ENCODE measurements at places on chromosomes 12 and 14. TPM values are rescaled to one million over a fixed set of nuclear protein-coding genes. Genes with fewer than 3 reads are reported as not detected.

- no peak for DNase-seq
These were observed 268.6 kb downstream of the TRHDE start for GRCh38 chr12:72540811-72541210.

Gene MCRS1
- 51.8 TPM for total RNA-seq

DNA sequence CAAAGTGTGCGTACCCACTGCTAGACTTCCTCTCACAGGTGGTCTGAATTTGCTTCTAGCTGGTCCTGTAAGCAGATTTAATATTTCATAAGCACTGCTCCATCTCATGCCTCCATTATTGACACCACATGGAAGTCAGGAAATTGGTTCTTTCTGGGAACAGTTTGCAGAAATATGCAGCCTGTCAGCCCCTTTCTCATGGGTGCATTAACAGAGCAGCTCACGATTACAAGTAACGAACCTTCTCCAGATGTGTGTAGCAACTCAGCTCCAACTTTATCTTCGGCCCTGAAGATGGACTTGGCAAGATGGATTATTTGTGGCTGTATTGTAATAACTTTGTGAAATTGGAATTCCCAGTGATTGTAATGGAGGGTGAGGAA, 214.5 kb upstream of the DDHD1 start:
- DNase-seq: peak; percentile 78

Gene HOXC12
- not detected for total RNA-seq

Gene PROX2
- total RNA-seq: not detected

DNA sequence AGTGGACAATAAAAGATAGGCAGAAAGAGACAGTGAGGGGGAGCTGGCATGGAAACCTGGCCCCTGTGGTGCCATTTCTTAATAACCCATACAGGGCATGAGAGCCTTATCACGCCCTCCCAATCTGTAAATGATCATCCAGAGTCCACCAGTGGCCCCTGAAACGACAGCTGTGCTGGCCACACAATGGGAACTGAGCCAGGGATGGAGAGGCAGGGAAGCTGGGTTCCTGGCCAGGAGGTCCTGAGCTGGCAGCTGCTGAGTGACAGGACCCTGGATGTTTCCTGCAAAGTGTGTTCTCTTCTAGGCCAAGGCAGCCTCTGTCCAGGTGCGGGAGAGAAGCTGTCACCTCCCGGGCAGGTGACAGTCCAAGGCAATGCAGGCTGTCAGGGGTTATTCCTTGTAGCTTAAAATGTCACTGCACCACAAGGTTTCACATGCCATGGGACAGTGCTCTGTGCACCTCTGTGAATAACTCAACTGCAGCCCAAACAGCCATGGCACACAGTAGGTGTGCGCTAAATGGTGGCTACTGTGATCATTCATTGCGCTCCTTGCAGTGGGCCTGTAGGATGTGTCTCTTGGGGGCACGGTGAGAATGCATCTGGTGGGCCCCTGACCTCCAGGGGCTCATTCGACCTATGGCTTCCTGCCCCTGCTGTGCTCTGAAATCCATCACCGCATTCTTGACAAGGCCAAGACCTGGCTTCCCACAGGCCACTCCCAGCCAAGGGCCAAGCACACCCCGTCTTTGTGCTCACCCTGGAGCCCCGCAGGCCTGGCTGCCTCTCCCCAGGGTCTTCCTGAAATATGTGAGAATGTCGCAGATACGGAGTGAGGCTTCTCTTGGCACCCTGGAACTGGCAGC, 46.3 kb upstream of the BCL11B start:
- peak; percentile 40 for DNase-seq

GRCh38 chr12:71686658-71687025, 760 bp downstream of the TMEM19 start:
- DNase-seq: no peak

DNA sequence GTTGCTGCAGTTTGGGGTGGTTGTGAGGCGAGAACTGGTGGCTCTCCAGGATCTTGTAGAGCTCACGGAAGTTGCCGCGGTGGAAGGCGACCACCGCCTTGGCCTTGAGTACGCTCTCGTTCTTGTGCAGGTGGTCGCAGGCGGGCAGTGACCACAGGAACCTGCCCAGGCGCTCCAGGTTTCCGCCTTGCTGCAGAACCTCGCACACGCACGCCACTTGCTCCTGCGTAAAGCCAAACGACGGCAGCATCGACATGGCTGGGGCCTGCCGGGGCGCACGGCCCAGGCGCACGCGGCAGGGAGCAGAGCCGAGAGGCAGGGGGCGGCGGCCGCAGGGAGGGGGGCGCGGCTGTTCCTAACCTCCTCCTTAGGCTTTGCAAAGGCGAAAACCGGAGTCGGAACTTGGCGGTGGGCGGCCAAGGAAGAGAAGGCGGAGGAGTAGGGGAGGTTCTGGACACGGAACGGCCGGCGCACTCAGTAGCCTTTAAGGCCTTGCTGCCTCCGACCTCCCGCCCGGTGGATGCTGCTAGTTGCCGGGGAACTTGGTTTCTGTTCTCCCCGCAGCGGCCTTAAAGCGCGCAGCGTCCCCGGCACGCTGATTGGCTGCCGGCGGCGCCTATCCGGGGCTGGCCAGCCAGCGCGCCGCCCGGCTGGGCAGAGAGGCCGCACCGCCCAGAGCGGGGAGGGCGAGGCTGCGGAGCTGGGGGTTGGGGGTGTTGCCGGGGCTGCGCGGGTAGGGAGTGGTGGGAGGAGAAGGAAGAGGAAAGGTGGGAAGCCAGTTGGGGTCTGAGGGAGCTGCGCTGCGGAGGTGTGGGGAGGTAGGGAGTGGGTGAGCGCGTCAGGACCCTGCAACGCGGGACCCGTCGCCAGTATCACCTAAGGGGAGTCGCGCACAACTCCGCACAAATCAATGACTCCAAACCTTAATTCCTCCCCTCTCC, at the start of gene SIX1:
Gene SIX1, minus strand, starts transcription at position 544 of the 941 bp plus-strand sequence. Its CDS starts 288 bp downstream, at position 256.
- DNase-seq: peak; percentile 97

GRCh38 chr12:49793620-49794019, 34.6 kb downstream of the NCKAP5L start:
- no peak for DNase-seq

DNA sequence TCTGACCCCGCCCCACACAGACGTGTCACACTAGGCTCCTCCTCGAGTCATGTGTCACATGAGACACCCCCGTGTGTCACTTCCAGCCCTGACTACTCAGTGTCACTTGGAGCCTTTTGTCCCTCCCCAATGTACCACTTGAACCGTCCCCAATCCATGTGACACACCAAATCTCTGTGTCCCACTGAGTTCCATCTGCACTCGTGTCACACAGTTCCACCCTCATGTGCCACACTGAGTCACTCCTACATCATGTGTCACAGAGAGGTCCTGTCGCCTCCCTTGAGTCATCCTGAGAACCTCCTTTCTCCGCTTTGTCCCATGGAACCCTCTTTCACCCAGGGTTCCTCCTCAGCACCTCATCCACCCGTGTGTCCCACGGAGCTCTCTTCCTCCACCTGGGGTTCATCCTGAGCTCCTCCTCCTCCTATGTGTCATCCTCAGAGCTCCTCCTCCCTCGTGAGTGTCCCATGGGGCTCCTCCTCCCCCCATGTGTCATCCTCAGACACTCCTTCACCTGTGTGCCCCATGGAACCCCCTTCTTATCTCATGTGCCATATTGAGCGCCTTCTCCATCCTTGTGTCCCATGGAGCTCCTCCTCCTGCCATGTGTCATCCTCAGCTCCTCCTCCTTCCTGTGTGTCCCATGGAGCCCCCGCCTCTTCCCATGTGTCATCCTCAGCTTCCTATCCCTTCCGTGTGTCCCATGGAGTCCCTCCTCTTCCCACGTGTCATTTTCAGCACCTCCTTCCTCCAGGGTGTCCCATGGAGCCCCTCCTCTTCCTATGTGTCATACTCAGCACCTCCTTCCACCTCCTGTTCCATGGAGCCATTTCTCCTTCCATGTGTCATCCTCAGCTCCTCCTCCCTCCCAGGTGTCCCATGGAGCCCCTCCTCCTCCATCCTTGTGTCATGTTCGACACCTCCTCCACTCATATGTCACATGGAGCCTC, 32.0 kb downstream of the RTL1 start:
- no peak for DNase-seq

Gene POTEG
- not detected for total RNA-seq

DNA sequence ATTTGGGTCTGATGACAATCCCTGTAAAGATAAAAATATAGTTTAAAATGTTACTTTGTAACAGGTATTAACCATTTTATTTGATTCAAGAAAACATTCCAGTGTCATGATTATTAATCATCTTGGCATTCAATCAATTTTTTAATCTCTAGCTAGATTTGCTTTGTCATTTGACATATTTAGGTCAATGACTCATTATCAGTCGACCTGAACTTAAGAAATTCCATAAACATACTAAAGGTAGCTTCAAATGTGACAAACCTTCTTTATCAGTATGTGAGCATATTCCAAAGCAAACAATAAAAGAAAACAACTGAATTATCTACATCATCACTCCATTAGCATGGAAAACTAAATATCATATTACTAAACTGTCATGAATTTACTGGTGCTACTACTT, 50.8 kb upstream of the CDKL1 start:
- no peak for DNase-seq

DNA sequence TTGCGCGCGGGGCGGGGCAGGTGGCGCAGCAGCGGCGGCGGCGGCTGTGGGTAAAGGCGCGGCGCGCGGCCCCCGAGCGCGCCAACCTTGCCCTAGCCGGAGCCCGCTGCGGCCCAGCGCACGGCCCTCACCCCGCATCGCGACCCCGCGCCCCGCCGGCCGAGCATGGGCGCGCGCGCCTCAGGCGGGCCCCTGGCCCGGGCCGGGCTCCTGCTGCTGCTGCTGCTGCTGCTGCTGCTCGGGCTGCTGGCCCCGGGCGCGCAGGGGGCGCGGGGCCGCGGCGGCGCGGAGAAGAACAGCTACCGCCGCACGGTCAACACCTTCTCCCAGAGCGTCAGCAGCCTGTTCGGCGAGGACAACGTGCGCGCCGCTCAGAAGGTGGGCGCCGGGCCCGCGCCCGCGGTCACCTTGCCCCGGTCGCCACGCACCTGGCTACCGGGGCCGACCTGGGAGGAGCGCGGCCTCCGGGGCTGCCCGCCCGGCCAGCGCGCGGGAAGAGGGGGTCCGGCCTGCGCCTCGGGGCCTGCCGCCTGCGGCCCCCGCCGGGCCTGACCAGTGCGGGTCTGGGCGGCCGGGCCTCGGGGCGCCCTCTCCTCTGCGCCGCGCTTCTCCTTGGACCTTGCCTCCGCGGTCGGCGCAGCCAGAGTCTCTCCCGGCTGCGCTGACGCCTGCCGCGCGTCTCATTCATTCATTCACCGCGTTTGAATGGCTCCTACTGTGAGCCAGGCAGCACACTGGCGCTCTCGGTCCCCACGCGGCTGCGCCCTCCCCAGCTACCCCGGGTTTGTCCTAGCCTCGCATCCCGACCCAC, at the start of gene BRI3BP:
Gene BRI3BP, plus strand, starts transcription at position 20 of the 811 bp plus-strand sequence. Its CDS starts 146 bp downstream, at position 166.
- peak; percentile 69 for DNase-seq

Gene LHX5
- not detected for total RNA-seq

Gene TEP1
- total RNA-seq: 13.3 TPM

Gene TESPA1
- 0.92 TPM for total RNA-seq

- no peak for DNase-seq
These were observed 136.4 kb upstream of the FAR2 start for GRCh38 chr12:29012673-29013072.

GRCh38 chr12:67940780-67941243, 48.4 kb upstream of the IFNG-AS1 start:
- DNase-seq: no peak

GRCh38 chr12:81150382-81150781, 72.5 kb downstream of the ACSS3 start:
- no peak for DNase-seq

Gene FGF23
- 0.31 TPM for total RNA-seq

Gene NUP37
- total RNA-seq: 23.9 TPM

DNA sequence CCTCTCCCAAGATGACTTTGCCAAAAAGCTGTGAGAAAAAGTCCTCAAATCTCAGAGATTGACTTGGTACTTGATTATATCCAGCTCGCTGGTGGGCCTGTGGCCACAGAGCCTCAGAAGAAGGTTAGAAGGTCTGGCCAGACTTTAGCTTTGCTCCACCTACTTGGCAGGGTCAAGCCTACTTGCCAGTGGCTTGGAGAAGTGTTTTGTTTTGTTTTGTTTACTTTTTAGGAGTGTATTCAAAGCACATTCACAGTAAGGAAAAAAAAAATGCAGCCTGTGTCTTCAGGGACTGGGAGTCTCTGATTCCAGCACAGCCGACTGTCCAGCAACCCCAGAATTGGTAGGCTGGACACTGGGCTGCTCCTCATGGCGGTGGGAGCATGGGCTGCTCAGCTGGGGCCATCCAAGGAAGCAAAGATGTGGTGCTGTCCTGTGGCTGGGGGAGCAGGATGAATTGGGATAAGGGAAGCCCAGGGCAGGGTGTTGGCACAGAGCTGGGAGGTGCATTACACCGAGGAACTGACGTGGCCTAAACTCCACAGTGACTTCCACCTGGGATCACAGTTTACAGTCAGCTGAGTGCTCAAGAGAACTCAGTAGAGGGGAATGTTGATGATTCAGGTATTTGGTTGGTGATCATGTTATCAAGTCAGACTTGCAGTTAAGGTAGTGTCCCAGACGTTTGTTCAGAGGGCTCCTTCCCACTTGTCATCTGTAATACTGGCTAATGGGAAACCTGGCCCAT, 73.5 kb downstream of the PPP2R5C start:
- no peak for DNase-seq

DNA sequence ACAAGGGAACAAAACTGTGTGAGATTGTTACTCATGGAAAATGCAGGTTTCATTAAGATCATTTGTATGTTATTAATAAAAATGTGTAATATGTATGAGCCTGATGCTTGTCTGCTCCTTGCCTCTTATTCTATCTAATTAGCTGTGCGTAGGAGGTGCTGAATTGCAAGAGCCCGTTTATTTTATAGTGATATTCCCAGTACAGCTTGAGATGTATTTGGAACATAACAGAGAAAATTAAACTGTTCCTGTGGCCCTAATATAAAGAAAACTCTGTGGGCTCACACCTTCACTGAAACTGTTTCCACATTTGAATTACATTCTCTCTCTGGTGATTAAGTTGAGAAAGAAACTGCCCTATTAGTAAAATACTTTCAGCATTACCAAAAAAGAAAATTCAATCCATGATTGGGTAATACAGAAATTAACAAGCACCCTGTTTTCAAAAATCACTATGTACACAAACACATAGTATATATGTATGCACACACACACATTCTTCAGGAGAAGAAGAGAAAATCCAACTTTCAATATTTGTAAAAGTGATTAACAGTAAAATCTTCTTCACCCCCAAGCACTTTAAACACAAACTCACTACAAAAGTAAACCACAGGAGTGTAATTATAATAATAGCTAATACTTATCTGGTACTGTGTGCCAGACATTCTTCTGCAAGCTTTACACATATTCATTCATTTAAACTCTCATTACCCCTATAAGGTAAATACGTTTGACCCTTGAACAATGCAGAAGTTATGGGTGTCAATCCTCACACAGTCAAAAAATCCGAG, 233.2 kb downstream of the PHLDA1 start:
- no peak for DNase-seq

Data from tongue (tissue), 3 donors.